ENCODE measurements at places on chromosomes 2 and 18. TPM values are rescaled to one million over a fixed set of nuclear protein-coding genes. Genes with fewer than 3 reads are reported as not detected.

DNA sequence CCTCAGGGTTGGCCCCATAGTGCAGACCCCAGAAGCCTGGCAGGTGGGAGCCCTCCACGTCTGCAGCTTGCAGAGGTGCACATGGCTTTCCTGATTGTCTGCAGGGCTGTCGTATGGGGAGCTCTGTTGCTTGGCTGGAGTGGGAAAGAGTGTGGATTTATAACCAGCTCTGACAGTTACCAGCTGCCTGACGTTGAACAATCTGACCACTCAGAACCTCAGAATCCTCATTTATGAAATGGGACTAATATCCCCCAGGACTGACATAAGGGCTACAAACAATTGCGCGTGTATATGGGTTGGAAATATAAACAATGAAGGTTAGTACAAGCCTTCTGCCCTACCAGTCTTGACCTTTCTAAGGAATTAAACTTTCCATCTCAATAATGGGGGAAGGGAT, 13.9 kb upstream of the PXDN start:
- DNase-seq, result no peak

DNA sequence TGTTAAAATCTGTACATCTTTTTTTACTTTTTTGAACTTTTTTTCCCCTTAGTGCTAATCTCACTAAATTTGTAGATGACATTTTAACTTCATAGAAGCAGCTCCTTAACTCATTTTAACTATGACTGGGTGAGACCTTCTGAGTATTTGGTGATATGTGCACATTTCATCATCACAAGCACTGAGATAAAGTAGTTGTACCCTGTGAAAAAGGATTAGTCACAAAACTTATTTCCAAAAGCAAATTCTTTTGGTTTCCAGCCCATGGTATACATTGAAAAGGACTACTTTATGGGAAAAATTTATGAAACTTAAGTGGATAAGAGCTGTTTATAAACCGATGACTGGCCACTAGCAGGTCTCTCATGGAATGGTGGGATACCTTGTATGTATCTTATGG, 581.5 kb downstream of the PLCL1 start:
- no peak for DNase-seq

DNA sequence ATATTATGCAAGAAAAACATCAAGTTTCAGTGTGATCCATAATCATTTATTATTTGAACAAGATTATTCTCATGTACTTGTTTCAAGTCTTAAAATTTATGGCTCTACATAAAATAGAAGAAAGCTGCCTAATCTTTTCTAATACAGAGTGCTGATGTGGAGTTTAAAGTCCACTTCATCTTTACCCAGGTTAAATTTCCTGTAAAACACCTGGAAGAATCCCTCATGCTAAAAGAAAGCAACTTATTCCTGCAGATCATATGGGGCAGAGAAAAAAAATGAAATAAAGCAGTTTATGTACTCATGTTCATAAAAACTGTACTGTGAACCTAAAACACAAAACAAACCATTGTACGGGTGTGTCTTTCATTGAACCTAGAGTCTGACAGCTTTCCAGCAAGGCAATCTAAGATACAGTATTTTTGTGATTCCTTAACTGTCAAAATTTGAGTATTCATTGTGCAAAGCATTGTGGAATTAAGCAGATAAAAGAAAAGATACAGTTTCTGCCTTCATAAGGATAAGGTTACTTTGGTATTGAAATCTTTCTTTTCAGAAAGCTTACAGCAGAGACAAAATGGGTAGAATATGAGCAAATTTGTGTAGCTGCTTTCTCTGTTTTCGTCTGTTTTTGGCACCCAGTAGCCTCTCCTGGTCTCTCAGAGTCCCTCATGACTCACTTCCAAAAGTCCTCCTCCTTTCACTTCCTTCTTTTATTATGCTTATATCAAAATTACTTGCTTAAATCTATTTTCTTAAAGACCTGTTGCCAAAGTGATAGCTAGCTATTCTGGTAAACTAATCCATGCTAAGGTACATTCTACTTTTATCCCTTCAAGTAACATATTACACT, 26.9 kb upstream of the GLS start:
- no peak for DNase-seq

DNA sequence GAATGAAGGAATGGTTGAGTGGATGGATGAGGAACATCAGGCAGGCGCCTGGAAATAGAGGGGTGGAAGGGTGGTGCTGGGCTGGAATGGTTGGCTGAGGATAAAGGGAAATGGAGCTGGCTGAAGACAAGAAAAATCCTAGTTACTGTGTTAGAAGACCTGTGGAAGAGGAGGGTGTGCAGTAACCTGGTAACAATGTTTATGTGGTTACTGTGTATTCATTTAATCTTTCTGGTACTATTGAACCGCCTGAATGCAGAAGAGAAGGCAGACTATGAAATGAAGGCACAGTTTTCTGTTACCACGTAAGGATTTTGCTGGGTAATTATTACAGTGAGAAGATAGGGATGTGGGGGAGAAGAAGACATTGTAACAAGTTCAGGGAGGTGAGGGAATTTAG, 110.3 kb upstream of the MGAT5 start:
- no peak for DNase-seq

- no peak for DNase-seq
These were observed 45.9 kb upstream of the ITGA4 start for GRCh38 chr2:181411105-181411849.

DNA sequence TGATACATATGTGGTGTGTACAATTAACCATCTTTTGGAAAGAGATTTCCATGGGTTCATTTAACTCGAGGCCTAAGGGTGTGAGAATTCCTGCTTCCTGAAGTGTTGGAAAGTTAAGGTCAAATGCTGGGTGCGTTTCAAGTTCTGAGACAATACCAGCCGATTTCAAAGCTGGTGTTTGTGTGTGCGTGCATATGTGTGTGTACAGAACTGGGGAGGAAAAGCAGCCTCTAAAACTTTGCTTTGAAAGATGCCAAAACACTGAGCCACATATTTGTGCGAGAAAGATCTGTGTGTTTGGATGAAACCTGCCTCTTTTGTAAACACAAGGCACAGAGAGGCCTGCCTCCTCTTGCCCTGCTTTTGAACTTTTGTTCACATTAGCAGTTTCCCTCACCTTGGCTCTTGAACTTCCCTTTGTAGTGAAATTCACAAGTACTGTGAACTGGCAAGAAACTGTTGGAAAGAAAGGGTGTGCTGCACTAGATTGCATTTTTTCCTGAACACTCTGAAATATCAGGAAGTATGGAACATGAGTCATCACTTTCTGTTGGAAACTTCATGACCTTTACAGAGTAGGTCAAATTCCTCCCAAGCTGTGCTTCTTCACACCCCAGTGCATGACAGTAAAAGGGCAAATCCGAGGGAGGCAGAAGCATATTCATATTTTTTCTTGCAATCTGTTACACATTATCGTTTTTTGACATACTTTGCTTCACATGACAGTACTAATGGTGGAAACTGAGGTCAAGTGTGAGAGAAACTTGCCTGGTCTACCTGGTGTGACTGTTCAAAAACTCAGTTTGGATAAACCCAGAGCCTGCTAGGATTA, 20.0 kb upstream of the CAVIN2 start:
- no peak for DNase-seq

GRCh38 chr2:120580709-120581108, 155.0 kb upstream of the GLI2 start:
- DNase-seq, result no peak

DNA sequence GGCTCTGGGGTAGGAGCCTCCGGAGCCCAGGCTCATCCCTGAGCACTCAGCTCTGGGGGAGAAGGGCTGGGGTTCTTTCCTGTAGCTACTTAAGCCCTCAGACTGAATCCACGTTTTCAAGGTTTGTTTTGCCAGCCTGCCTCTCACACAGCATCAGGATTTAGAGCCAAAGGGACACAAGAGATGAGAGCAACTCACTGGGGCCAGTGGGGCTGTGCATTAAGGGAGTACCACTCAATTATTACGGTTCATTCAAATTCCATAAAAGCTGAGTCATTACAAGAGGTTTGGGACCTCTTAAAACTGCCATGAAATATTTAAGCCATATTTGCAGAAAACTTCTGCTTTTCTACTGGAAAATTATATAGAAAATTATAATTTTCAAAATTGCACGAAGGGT, 17.1 kb upstream of the SNED1 start:
- DNase-seq, result no peak

- no peak for DNase-seq
These were observed 42.1 kb upstream of the DSG1 start for GRCh38 chr18:31275722-31276463.

FSIP2 gene
- 0.25 TPM for total RNA-seq

Data from T-cell (primary cell).